ENCODE measurements at places on chromosomes 1 and 21. TPM values are rescaled to one million over a fixed set of nuclear protein-coding genes. Genes with fewer than 3 reads are reported as not detected.

The TNFSF4 gene
- polyA plus RNA-seq: 1.6 TPM

The SPRR2B gene
- polyA plus RNA-seq: not detected

The ARHGEF16 gene
- 23.1 TPM for polyA plus RNA-seq

The PLPPR5 gene
- polyA plus RNA-seq: 1.7 TPM

The UMODL1 gene
- 0.06 TPM for polyA plus RNA-seq

The LMX1A gene
- polyA plus RNA-seq: not detected

The CRP gene
- polyA plus RNA-seq: not detected

DNA sequence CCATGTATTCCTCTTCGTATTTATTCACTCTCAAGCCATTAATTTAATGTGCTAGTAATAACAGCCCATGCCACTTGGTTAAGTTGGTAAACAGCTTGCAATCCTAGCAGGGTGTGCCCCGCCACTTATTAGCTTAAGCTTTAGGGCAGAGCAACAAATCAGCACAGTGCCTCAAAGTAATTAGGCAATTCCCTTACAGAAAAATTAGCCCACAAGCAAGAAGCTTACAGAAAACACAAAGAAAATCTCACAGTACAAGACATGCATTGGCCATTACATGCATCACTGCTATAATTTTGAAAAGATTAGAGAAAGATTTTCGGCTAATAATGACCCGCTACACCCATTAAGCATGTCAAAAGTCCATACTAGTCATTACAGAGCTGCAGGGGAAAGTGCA is 47.6 kb downstream of the TGFB2 start:
- no peak for DNase-seq

DNA sequence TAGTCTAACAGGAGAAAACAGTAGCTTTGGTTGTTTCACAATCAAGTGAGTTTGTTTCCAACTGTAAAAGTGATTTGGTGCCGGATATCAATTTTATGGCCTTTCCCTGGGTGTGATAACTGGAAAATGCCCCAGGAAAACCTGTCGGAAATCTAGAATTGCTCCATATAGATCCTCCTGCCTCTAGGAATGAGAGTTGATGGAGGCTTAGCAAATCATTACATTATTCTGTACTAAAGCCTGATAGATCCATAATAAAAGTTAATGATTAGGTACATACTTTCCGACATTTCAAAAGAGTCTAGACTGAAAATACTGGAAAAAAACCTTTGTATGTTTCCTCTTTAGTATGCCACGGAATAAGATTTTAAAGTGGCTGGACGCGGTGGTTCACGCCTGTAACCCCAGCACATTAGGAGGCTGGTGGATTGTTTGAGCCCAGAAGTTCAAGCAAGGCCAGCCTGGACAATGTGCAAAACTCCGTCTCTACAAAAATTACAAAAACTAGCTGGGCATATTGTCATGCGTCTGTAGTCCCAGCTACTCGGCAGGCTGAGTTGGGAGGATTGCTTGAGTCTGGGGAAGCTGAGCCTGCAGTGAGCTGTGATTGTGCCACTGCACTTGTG is 70.0 kb upstream of the SLC45A1 start:
- no peak for DNase-seq

DNA sequence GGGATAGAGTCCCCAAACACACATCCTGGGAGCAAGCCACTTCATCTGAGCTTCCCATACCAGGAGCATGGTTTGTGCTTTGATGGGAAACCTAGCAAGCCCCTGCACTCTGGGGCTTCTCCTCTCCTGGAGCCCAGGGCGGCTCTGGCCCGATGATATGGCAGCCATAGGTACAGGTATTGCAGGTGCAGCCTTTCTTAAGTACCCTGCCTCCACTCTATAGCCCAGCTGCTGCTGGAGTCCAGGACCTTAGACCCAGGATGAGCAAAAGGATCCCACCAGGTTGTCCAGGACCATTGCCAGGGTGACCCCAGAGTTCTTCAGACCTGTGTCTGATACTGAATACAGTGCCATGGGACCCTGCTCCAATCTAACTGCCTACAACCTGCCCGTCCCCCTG is 4.2 kb downstream of the C1orf226 start:
- no peak for DNase-seq

- no peak for DNase-seq
Observed at GRCh38 chr1:160844447-160845232, 18.0 kb downstream of the CD244 start.

- DNase-seq: no peak
Observed at GRCh38 chr1:151539321-151540020, 638 bp upstream of the TUFT1 start.

DNA sequence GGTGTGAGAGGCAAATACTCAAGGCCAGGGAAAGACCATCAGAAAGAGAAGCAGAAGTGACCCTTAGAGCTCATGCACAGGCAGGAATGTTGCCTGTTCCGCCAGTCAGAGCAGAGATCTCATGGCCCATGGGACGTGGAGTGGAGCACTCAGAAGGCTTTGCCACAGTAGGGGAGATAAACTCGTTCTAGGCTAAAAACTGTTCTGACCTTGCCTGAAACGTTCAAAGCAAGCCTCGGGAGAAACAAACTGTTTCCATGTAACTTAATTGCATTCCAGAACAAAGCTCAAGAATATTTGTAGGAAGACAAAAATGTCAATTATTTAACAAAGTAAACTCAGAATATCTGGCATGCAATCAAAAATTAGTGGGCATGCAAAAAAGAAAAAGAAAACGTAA is 20.7 kb upstream of the SLC19A1 start:
- DNase-seq: no peak

- no peak for DNase-seq
Observed at GRCh38 chr1:41272601-41273000, 30.5 kb upstream of the SCMH1 start.

- DNase-seq: no peak
Observed at GRCh38 chr1:51346086-51346942, 16.0 kb upstream of the TTC39A start.

DNA sequence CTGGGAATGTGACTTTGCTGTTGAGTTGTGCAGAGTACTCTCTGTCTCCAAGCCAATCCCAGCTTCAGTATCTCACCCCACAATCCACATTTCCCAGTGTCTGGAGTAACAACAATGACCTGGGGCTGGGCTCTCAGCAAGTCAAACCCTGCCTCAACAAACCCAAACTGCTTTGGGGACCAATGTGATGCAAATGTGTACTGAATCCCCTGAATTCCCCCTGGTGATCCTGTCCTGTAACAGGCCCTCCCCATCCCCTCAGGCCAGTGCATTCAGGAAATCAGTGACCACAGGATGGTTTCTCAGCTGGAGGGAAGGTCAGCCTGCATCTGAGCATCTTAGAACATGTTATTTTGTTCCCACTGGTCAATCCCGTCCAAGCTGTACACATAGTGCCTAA is 36.7 kb upstream of the HAO2 start:
- no peak for DNase-seq

DNA sequence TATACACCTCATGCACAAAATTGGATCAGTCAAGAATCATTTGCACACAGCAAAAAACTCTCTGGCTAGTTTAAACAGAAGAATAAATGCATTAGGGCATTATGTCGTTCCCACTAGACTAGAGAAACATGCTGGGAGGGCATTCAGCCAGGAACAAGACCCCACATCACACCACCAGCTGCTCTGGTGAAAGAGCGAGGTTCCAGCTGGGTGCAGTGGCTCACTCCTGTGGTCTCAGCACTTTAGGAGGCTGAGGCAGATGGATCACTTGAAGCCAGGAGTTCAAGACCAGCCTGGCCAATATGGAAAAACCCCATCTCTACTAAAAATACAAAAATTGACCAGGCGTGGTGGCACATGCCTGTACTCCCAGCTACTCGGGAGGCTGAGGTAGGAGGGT is 52.1 kb upstream of the BACE2 start:
- no peak for DNase-seq

DNA sequence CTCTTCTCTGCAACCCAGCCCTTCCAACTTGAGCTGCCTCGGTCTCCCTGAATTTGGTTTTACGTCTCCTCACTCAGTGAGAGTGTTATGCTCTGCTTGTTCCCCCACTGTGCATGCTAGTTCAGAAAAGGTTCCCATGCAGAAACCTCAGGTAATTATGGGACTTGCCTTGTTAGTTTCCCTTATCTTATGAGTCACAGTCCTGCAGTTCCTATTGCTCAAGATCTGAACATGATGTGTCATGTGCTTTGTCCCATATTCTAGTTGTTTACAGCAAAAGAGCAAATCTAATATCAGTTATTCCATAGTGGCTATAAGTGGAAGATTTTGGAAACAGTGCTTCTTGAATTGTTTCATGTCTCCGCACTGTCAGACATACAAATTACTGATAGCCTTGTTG is 74.4 kb downstream of the DUSP10 start:
- no peak for DNase-seq

DNA sequence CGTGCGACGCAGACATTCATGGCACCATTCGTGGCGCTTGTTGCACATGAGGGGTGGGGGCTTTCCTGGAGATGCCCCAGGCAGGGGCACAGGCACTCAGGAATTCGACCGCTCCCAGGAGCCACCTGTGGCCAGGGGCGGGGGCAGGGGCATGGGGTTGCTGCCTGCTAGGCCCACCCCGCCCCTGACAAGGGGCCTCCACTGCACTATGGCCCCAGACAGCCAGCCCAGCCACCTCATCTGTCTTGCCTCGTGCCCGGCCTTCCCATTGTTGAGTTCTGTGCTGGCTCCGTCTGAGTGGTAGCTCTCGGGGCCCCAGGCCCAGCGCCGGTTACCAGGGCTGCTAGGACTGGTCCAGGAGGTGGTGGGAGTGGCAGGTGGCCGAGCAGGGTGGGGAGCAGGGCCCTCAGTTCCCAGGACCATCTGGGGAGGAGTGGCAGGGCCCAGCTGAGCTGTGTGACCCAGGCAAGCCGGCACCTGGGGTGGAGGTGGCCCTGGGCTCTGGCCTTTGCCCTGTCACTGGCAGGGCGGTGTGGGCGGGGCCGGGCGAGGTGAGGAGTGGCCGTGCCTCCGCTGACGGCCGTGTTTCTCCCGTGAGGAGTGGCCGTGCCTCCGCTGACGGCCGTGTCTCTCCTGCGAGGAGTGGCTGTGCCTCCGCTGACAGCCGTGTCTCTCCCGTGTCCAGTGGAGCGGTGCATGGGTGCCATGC is 1.9 kb downstream of the PLCH2 start:
- no peak for DNase-seq

- no peak for DNase-seq
Observed at GRCh38 chr1:65894738-65895605, 102.3 kb downstream of the PDE4B start.

GRCh38 chr1:71676979-71677925 is 596.4 kb upstream of the ZRANB2 start:
- no peak for DNase-seq

- no peak for DNase-seq
Observed at GRCh38 chr1:20660847-20661206, 342 bp downstream of the DDOST start.

GRCh38 chr1:58438468-58438867 is 108.1 kb downstream of the OMA1 start:
- DNase-seq: no peak

All from left renal pelvis (tissue), 4 donors.